ENCODE measurements at places on chromosomes 2 and 18.

- no peaks in the 10 kb centered on the region for H3K36me3 ChIP-seq
- no peak overlapping the region for H3K27ac ChIP-seq
- no peak overlapping the region for H3K4me3 ChIP-seq
- H3K27me3 ChIP-seq: no peaks in the 10 kb centered on the region
- DNase-seq: no peak
- peaks cover 2% of the 10 kb centered on the region for H3K4me1 ChIP-seq
Measured at GRCh38 chr2:222753251-222753824, 81.9 kb downstream of the MOGAT1 start.

GRCh38 chr2:172480301-172481218 lies 53.2 kb downstream of the ITGA6 start:
- peak; percentile 38 for DNase-seq
- H3K4me1 ChIP-seq: no peaks in the 10 kb centered on the region
- H3K4me3 ChIP-seq: no peak overlapping the region

DNA sequence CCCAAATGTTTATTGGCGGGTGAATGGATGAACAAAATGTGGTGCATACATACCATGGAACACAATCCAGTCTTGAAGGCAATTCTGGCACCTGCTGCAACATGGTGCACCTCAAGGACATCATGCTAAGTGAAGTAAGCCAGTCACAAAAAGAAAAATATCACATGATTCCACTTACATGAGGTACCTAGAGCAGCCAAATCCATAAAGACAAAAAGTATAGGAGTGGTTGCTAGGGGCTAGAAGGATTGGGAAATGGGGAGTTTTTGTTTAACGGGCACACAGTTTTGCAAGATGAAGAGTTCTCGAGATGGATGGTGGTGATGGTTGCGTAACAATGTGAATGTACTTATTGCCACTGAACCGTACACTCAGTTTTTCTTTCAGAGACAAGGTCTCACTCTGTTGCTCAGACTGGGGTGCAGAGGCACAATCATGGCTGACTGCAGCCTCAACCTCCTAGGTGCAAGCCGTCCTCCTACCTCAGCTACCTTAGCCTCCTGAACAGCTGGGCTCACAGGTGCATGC lies 90.9 kb upstream of the CERS6 start:
- no peaks in the 10 kb centered on the region for H3K27me3 ChIP-seq
- no peak overlapping the region for H3K27ac ChIP-seq

DNA sequence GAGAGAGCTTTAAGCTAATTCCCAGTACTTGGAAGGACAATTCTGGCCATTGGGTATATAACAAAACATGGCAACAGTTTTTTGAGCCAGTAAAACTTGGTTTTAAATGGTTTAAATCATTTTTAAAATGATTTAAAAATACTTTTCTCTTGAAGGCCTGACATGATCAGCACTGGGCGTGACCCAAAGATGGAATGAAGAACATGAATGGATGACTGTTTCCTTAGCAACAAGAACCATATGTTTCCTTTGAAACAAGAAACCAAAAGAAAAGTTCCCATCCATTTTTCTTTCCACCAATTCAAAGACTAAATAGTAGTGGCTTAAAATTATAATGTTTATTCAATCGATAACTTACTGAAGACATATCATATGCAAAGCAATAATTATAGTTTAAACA lies 348.3 kb upstream of the FIGN start:
- H3K4me1 ChIP-seq: no peaks in the 10 kb centered on the region
- no peak for DNase-seq
- no peaks in the 10 kb centered on the region for H3K27me3 ChIP-seq
- no peak overlapping the region for H3K27ac ChIP-seq
- H3K36me3 ChIP-seq: no peaks in the 10 kb centered on the region
